ENCODE measurements at places on chromosomes 3 and 15.

- H3K4me3 ChIP-seq, result no peak overlapping the region
- H3K27me3 ChIP-seq, result no peaks in the 10 kb centered on the region
- no peak overlapping the region for H3K27ac ChIP-seq
- peaks cover 86% of the 10 kb centered on the region for H3K4me1 ChIP-seq
These were observed 30.4 kb downstream of the TRIM71 start for GRCh38 chr3:32848215-32848614.

GRCh38 chr3:26712211-26713026, 89.8 kb downstream of the LRRC3B start:
- H3K36me3 ChIP-seq, result no peaks in the 10 kb centered on the region
- no peak overlapping the region for H3K27ac ChIP-seq
- peak; percentile 3 for DNase-seq
- no peaks in the 10 kb centered on the region for H3K4me1 ChIP-seq

- H3K4me1 ChIP-seq, result peaks cover 5% of the 10 kb centered on the region
- no peak for DNase-seq
- H3K4me3 ChIP-seq, result no peak overlapping the region
- peaks cover 3% of the 10 kb centered on the region for H3K27me3 ChIP-seq
- H3K36me3 ChIP-seq, result no peaks in the 10 kb centered on the region
These were observed 44.0 kb upstream of the SEMA6D start for GRCh38 chr15:47673232-47673761.

DNA sequence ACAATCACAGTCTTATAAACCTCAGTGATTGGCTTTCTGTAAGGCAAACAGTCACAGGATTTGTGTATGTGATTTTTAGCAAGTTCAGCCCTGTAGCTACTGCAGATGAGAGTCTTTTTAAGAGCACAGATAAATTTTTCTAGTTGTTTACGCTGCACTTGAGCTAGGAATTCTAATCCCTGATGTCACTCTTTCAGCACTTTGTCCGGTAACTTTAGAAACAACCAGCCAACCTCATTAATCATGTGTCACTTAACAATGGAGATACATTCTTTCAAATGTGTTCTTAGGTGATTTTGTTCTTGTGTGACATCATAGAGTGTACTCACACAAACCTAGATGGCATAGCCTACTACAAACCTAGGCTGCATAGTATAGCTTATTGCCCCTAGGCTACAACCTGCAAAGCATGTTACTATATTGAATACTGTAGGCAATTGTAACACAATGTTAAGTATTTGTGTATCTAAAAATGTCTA, 36.8 kb upstream of the GOLGA6L2 start:
- H3K27me3 ChIP-seq, result no peaks in the 10 kb centered on the region
- no peak overlapping the region for H3K4me3 ChIP-seq
- H3K27ac ChIP-seq, result no peak overlapping the region
- DNase-seq, result no peak
- H3K4me1 ChIP-seq, result no peaks in the 10 kb centered on the region
- H3K36me3 ChIP-seq, result no peaks in the 10 kb centered on the region

DNA sequence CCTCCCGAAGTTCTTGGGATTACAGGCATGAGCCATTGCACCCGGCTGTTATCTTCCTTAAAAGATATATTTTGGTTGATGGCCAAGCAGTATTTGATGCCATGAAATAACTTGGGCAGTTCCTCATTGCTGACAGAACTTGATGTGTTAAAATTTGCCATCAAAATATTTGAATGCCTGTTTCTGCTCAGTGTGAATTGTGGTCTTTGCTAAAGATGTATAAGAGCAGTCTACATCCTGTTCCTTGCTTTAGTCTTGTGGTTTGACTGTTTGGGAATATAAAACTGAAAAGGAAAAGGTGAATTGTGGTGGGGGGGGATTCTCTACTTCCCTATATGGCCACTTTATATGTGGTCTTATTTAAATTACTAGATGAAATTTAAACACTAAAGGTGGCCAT, 14.0 kb downstream of the TRIM71 start:
- no peaks in the 10 kb centered on the region for H3K27me3 ChIP-seq
- peaks cover 74% of the 10 kb centered on the region for H3K4me1 ChIP-seq
- no peak overlapping the region for H3K27ac ChIP-seq
- H3K4me3 ChIP-seq, result no peak overlapping the region
- no peak for DNase-seq
- H3K36me3 ChIP-seq, result no peaks in the 10 kb centered on the region

DNA sequence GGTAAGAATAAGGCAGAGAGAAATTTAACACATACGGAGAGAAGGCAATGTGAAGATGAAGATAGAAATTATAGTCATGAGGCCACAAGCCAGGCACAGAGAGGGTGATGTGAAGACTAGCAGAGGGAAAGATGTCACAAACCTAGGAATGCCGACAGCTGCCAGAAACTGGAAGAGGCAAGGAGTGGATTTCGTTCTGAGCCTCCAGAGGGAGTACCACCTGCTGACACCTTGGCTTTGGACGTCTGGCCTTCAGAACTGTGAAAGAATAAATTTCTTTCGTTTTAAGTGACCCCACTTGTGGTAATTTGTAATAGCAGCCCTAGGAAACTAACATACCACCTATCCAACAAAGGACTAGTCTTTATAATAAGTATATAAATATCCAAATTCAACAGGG, 5.0 kb upstream of the SGO1 start:
- H3K27me3 ChIP-seq, result peaks cover 2% of the 10 kb centered on the region
- no peaks in the 10 kb centered on the region for H3K36me3 ChIP-seq
- no peak for DNase-seq
- H3K4me3 ChIP-seq, result no peak overlapping the region

DNA sequence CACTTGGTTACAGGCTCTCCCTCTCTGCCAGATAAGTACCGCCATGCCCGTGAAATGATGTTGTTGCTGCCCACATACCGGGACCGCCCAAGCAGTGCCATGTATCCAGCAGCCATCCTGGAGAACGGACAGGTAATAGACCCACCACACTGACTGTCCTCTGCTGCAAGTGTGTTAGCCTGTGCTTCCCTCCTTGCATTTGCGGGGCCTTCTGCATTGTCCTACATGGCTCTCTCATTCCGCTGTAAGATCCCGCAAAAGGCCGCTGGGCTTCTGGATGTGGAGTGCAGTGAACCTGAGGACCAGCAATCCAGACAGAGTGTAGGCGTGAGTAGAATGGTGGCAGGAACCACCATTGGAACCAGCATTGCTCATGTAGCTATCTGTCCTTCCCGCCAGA, 10.6 kb upstream of the MANF start:
- H3K27ac ChIP-seq, result no peak overlapping the region
- H3K27me3 ChIP-seq, result no peaks in the 10 kb centered on the region
- no peaks in the 10 kb centered on the region for H3K36me3 ChIP-seq
- no peak for DNase-seq
- H3K4me1 ChIP-seq, result no peaks in the 10 kb centered on the region
- no peak overlapping the region for H3K4me3 ChIP-seq

DNA sequence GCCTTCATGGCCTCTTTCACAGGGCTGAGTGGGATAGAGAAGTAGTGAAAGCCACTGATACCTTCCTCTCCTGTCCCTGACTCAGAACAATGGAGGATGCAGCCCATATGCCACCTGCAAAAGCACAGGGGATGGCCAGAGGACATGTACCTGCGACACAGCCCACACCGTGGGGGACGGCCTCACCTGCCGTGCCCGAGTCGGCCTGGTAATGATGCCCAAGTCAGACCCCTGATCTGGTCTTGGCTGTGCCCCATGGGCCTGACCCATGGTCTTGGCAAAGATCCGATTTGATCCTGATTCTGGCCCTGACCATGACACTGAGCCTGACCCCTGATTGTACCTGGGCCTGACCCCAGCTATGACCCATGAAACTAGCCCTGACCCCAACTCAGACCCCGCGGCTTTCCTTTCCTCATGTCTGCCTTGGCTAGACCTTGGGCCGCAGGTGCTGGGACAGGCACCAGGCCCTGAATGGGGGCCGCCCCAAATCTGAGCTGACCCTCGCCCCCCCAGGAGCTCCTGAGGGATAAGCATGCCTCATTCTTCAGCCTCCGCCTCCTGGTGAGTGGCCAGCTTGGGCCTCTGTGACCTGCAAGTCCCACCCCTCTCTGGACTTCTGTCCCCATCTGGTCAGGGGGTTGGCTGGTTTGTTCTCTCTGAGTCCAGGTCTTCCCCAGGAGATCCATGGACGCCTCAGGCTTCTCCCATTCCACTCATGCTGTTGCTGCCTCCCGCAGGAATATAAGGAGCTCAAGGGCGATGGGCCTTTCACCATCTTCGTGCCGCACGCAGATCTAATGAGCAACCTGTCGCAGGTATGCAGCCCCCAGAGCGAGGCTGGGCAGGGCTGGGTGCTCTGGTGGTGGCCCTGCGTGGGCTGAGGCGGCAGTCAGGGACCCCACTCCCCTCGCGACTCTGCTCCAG, 15.6 kb downstream of the NT5DC2 start:
- no peaks in the 10 kb centered on the region for H3K36me3 ChIP-seq
- no peak for DNase-seq
- no peak overlapping the region for H3K4me3 ChIP-seq
- H3K27me3 ChIP-seq, result no peaks in the 10 kb centered on the region
- no peak overlapping the region for H3K27ac ChIP-seq

DNA sequence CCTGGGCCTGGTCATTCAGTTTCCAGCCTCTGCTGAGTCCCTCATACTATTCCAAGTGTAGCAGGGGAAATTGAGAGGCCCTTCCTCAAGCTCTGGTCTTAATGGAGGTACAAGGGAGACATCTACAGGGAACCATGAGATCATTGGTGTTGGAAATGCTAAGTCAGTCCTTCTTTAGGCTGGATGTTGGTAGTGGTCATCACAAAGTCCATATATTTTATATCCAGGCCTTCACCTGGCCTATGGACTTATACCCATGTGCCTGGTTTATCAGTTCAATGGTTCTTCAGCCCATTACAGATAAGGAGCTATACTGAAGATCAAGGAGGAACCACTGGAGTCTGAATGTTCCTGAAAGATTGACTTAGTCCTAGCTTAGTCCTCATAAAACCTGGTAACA, 135.0 kb downstream of the STAG1 start:
- no peaks in the 10 kb centered on the region for H3K4me1 ChIP-seq
- H3K36me3 ChIP-seq, result peaks cover 16% of the 10 kb centered on the region
- no peak for DNase-seq

GRCh38 chr15:90062973-90063769, 39.1 kb downstream of the IDH2 start:
- peak overlapping the region; percentile 96 for H3K27ac ChIP-seq
- H3K4me3 ChIP-seq, result peak overlapping the region; percentile 61
- no peaks in the 10 kb centered on the region for H3K27me3 ChIP-seq
- no peak for DNase-seq
- H3K36me3 ChIP-seq, result no peaks in the 10 kb centered on the region
- H3K4me1 ChIP-seq, result peaks cover 53% of the 10 kb centered on the region

DNA sequence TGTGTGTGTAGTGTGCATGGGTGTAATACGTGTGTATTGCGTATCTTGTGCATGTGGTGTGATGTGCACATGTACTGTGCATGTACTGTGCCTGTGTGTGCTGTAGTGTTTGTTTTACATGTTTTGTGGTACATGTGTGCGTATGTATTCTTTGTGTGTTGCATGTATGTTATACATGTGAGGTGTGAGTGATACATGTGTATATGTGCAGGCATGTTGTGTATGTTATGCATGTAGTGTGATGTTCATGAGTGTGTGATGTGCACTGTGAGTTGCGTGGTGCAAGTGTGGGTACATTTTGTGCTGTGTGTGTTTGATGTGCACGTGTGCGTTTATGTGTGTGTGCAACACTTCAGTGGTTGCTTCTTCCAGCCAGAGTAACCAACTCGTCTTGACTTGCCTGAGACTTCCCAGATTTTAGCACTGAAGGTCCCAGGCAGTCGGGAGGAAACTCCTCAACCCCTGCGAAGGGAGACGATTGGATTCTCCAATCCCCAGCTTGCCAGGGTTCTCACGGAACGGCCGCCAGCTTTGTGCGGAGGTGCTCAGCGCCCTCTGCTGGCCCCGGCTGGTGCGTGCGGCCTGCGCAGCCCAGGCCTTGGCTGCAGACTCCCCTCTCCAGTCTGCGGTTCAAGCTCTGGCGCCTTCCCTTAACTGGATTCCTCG, 3.6 kb downstream of the GALNT15 start:
- H3K27ac ChIP-seq, result no peak overlapping the region
- no peak overlapping the region for H3K4me3 ChIP-seq
- H3K27me3 ChIP-seq, result peaks cover 30% of the 10 kb centered on the region
- peaks cover 18% of the 10 kb centered on the region for H3K4me1 ChIP-seq

DNA sequence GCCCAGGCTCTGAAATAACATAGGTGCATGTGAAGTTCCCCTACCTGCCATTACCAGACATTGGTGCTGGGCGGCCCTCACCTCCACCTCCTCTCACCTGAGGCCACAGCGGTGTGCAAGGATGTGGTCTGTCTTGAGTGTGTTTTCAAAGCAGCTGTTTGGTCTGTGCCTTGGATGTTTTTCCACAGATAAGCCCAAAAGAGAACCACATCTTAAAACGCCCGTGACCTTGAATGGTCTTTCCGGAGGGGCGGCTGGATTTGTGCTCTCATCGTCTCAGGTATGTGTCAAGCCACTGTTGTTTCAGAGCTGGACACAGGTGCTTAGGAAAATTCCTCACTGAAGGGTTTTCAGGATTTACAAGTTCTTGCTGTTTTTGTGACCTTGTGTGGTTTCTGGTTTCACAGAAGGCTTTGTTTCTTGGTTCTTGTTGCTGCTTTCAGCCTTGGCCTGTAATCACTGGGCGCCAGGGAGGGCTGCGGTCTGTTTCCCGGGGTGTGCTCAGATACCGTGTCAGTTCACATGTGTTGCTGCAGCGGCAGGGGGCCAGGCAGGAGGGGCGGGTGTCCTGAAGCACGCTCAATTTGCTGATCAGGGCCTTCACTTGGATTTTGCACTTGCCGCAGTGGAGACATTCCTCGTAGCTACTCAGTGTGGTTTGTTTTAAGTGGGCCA, 128.4 kb downstream of the IGF1R start:
- H3K4me3 ChIP-seq, result no peak overlapping the region
- peak overlapping the region; percentile 32 for H3K27ac ChIP-seq
- no peaks in the 10 kb centered on the region for H3K27me3 ChIP-seq
- H3K4me1 ChIP-seq, result peaks cover 44% of the 10 kb centered on the region

GRCh38 chr3:111864821-111865656, 6.0 kb downstream of the PHLDB2 start:
- H3K4me3 ChIP-seq, result peak overlapping the region; percentile 31
- H3K4me1 ChIP-seq, result peaks cover 78% of the 10 kb centered on the region
- DNase-seq, result no peak
- H3K27me3 ChIP-seq, result no peaks in the 10 kb centered on the region
- H3K27ac ChIP-seq, result peak overlapping the region; percentile 23

Measured in neural crest cell (in vitro differentiated cells).